Activated T-cell treated with anti-CD3 and anti-CD28 coated beads, Interleukin-2, amount 50 U/mL, for 4 hours (primary cell): ENCODE measurements at places on chromosomes 12 and 14. TPM values are rescaled to one million over a fixed set of nuclear protein-coding genes. Genes with fewer than 3 reads are reported as not detected.

DNA sequence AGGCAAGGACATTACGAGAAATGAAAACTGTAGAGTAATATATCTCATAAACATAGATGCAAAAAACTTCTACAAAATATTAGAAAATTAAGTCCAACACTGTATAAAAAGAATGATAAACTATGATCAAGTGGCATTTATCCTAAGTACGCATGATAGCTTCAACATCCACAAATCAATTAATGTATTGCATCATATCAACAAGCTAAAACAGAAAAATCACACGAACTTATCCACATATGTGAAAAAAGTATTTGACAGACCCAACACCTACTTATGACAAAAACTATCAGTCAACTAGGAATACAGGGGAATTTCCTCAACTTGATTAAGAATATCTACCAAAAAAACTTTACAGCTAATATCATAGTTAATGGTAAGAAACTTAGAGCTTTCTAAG, 129.9 kb upstream of the ALG10 start:
- no peak for DNase-seq

The RERGL gene
- total RNA-seq, result not detected

DNA sequence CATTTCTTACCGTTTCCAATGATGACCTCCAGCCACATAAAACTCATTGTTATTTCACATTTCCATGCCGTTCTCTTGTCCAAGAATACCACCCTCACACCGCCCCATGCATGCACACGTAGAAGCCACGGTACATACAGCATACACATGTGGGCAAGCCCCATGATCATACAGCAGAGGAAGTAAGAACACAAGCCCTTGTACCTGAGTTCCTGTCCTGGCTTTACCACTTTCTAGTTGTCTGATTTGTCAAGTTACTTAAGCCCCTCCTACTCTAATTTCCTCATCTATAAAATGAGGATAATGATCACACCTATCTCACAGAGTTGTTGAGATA, 59.9 kb downstream of the DUSP16 start:
- DNase-seq, result no peak

GRCh38 chr12:93803424-93803807, 126.2 kb downstream of the CRADD start:
- no peak for DNase-seq

DNA sequence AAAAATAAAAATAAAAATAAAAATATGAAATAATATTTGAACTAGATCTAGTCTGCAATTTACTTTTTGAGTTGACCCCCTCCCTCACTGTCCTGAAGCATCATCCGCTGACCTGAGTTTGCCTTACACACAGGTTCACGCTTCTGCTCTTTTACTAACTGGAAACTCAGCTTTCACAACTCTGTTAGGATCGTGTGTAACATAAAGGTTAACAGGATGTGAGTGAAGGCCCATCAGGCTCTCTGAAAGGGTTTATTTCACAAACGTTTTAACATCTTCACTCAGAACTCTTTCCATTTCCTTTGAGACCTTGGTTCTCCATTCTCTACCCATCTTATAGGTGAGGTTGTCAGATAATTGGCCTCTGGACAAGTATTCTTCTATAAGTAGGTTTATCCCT, 191.4 kb downstream of the FOXN3 start:
- no peak for DNase-seq

The PLD4 gene
- not detected for total RNA-seq

The PMEL gene
- total RNA-seq, result not detected

GRCh38 chr12:53096089-53096741, 1.3 kb upstream of the IGFBP6 start:
- no peak for DNase-seq

The RPL41 gene
- 3,827 TPM for total RNA-seq

DNA sequence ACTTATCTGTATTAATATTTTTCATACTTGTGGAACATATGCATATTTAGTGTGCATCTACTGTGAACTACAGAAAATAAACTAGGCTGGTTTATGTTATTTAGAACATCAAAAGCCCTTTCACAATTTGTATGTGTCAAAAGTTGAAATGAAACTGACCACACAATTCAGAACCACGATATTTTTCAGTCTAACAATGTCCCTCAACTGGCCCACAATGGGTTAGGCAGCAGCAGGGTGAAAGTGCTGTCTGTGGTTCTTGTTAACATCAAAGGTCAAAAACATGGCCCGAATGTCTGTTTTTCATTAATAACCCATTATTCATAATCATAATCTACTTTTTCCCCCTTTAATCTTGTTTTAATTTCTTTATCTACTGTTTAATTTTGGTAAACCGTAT, 559.9 kb upstream of the ATP2B1 start:
- DNase-seq, result no peak

The MIP gene
- total RNA-seq, result not detected

DNA sequence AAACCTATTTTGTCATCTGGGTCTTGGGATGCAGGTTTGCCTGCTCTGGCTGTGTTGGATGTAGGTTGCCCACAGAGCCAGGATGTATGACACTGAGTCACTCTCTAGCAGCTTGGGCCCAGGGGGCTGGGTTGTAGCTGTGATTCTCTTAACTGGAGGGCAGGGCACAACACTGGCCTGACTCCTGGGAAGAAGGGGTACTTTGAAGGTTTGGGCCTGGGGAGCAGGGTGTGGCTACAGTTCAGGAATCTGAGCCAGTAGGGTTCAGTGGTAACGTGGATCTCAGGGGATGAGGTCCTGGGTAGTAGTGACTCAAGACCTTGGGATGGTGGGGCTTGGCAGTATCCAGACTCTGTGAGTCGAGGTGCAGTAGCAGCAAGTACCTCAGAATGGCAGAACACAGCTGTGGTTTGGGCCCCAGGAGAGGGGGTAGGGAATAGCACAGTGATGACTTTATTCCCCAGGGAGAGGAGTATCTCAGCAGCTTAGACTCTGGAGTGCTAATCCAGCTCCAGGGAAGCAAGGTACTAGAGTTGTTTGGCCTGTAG, 25.7 kb downstream of the TBC1D15 start:
- DNase-seq, result no peak

- DNase-seq, result no peak
These were observed 44.1 kb downstream of the PRIMA1 start for GRCh38 chr14:93744176-93744575.

GRCh38 chr12:6542209-6543009, 8.1 kb downstream of the GAPDH start:
- DNase-seq, result no peak

DNA sequence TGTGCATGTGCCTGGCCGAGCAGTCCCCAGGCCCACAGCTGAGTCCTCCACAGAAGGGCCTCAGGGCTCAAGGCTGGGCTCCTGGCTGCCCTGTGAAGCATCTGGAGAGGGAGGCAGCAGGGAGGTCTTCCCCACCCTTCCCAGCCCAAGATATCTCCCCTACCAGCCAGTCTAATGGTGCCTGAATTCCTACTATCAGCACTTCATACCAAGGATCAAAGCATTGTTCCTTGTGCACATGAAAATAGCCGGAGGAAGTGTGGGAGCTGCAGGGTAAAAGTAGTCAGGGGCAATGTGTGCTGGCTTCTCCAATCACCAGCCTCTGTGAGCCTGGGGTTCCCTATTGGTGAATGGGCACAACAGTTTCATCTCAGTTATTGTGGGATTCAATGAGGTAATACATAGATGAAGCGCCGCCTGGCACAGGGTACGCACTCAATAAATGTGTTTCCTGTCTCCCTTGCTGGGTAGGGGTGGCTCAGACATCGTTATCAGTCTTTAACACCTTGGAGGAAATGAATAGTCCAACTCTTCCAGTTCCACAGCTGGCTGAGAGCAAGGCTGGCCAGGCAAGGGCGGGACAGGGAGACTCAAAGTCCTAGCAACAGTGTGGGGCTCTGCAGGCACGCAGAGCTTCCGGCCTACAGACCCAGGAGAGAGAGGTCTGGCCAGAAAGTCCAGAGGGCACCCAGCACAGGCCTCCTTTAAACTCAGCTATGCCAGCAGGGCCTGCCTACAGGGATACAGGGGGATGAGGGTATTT, 39.1 kb upstream of the PNMA1 start:
- DNase-seq, result no peak

DNA sequence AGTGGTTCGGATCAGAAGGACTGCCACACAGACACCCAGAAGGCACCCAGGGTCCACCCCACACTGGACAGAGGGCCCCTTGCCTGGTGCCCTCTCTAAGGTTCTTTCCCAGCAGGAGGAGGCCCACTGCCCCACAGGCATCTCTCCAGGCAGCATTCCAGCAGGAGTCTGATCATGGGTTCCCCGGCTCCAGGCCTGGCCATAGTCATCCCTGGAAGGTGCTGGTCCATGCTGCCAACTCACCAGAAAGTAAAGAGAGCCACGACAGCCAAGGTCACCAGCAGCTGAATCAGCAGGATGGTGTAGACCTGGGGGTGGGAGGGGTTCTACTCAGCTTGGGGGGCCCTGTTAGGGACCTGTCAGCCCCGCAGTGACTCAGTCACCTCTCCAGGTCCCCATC, 6.4 kb downstream of the FAIM2 start:
- no peak for DNase-seq

The BHLHE41 gene
- 0.28 TPM for total RNA-seq

DNA sequence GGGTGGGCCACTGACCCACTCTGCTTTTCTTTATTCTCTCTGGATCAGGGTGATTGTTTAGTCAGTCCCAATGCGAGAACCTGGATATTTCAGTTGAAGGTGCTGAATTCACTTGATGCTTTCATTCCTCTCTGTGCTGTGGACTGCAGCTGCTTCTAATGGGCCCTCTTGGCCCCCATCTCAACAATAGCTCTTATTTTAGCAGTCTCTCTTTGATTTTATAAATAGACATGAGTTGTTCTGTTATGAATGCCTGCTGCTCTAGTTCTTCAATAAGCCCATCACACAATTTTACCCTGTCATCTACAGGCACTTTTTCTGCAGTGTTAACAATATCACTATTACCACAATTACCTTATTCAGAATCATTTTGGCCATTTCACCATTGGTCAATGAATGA, 54.1 kb upstream of the YARS2 start:
- DNase-seq, result no peak

The CFAP54 gene
- total RNA-seq, result 0.32 TPM

The SELPLG gene
- 19.0 TPM for total RNA-seq

- DNase-seq, result no peak
These were observed 38.5 kb downstream of the TMEM120B start for GRCh38 chr12:121751034-121751433.

The IL26 gene
- 0.28 TPM for total RNA-seq

- no peak for DNase-seq
These were observed 6.2 kb upstream of the FAM222A start for GRCh38 chr12:109707470-109707821.

- DNase-seq, result no peak
These were observed 380.1 kb upstream of the KITLG start for GRCh38 chr12:88960213-88960878.

- DNase-seq, result no peak
These were observed 186.7 kb upstream of the FKBP4 start for GRCh38 chr12:2607881-2608607.

DNA sequence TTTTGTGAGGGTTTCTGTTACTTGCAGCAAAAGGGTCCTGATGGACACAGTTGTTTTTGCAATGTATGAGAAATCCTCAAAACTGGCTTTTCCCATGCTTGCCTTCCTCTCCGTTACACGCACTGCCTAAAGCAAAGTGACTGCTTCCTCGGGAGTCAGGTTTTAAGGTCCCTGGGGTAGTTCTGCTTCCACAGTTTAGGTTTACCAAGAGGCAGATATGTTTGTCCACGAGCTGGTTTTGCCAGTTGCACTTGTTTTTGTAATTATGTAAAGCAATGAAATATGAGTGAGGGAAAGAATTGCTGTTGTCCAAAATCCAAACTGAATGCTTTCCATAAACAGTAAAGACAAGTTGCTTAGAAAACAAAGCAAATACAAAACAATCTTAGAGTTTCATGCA, 290.7 kb upstream of the AMIGO2 start:
- DNase-seq, result no peak

The CKB gene
- 4.1 TPM for total RNA-seq

DNA sequence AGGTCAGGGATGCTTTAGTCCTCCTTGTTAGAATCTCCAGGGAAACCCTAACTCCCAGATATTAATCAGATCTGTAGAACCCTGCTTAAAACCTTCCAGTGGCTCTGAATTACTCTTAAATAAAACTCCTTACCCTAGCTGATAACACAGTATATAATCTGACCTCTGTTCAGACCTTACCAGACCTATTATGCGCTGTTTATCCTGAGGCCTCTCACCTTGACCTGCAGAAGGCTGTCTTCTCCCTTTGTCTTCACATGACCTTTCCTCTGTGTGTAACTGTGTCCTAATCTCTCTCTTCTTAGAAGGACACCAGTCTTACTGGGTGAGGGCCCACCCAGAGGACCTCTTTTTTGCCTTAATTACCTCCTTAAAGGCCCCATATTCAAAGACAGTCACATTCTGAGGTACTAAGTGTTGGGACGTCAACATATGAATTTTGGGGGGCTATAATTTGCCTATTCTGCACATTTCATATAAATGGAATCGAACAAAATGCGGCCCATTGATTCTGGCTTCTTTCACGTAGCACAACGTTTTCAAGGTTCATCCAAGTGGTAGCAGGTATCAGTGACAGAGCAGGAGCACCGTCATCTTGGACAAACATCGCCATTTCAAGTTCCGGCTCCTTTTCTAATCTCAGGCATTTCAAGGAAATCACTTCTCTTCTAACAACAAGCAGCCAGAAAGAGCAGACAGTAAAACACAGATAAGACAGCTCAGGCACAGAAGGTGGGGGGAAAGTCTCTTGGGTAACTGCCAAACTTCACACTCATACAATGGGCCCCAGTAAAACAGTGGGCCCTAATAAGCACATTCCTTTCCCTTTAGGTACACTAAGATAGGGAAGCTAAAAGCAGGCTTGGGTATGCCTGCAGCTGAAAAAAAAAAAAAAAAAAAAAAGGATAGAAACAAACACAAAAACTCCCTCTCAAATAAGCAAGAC, 200.2 kb upstream of the NUDT4 start:
- DNase-seq, result no peak

DNA sequence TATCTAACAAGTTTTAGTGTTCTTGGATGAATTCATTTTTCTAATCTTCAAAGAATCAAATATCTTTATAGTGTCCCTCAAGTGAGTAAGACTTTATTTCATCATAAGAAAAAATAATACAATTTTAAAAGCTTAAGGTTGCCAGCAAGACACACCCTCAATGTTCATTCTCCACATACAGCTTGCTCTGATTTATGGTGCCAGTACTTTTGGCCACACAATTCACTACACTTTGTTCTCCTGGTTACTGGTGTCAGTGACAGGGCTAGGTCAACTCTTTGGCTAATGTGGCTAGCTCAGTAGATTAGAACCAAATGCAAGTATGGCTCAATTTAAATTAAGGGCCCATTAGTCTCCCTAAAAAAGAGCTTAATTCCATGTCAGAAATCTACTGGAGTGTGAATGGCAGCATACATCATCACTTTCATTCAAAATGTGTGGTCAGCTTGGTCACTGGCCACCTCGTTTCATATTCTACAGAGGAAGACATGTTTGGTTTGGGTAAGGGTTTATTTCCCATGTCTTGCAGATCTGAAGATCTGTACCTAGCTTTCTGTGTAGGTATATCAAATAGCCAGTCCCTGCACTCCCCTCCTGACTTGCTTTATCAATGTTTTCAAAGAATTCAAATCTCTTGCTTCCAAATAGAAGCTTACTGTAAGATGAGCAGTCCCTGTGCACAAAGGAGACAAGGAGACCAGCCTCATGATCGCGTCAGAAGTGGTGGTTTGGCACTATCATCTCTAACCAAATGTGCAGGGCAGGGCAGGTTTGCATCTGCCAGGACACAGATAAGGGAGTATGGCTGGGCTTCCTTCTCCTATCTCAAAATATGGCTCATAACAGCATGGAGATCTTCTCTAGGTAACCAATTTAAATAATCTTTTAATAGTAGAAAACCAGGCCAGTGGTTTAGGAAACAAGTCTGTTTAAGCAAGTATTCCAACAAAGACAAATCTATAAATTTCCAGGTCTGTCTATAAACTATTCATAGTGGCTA, 31.3 kb downstream of the HECTD4 start:
- no peak for DNase-seq
